ENCODE measurements at places on chromosomes 6 and 20.

GRCh38 chr6:111449129-111449528, 33.9 kb downstream of the REV3L start:
- DNase-seq: no peak

GRCh38 chr6:129786548-129786947, 74.6 kb downstream of the TMEM244 start:
- no peak for DNase-seq

DNA sequence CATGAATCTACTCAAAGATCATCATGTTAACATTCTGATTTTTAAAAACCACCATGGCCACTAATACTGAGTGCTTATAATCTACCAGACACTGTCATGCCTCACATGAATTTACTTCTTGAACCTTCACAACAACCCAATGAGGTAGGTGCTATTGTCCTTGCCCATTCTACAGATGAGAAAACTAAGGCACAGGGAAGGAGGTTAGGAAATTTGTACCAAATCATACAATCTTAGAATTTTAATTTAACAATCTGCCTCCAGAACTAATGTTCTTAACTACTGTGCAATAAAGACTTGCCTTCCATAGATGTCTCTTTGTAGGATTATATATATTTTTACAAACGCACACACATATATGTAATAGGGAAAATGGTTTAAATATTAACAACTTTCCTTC, 269.5 kb downstream of the ALDH8A1 start:
- no peak for DNase-seq

DNA sequence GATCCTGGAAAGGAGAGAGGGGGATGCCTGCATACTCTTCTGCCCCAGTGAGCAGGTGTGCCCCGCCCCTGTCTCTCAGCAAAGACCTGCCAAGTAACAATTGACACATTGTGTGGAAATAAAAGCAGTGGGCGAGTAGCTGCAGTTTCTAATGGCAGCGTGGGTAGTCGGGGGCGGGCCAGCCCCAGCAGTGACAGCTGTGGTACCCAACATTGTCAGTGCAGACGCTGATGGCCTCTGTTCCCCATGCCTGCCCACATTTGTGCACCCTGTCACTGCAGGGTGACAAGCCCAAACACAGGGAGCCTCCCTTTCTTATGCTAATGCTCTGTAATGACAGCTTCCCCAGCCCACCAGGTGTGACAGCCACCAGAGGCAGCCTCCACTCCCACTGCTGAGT, 491.7 kb downstream of the DHX35 start:
- no peak for DNase-seq

DNA sequence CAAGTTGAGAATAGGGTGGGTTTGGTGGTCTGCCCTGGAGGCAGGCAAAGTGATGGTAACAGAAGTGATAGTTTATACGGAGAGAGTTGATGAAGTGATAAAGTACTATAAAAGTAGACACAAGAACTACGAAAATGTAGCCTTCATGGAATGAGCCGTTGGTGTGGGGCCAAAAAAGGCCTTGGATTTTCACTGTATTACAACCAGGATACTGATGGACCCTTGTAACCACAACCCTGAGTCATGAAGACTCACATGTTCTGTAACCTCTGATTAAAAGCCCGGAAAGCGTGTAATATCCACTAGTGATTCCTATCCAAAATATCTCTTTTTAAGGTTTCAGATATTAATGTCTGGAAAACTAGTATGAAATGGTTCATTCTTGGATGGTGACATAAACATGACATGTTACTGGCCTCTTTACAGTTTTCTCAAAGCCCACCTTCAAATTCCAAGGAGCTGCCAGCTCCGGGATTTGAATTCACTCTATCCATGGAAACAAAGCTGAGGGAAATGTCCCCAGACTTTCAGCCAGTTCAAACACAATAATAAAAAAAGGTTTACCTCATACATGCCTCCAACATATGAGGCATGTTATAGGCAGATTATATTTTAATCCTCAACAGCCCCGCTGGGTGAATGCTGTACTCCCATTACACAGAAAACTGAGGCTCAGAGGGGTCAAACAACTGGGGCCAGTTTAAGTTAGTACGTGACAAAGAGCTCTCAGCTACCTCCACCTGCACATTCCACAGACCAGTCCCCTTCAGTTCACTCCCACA, 55.4 kb downstream of the MRPL14 start:
- peak; percentile 98 for DNase-seq

DNA sequence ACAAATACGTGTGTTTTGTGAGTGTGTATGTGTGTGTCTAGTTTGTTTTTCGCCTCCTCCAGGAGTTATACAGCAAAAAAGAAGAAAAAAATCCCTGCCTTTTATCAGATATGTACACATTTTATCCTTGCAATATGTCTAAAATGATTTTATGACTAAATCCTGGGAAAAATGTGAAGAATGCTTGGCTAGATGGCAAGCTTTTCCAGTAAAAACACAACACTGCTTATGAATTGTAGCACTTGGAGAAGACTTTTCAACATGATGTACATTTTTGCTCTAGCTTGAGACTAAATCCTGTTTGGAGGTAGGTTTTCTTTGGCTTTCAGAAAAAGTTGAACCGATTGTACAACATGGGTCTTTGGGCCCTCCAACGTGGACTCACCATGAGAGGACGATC, 160.2 kb downstream of the GMPR start:
- DNase-seq: peak; percentile 79

DNA sequence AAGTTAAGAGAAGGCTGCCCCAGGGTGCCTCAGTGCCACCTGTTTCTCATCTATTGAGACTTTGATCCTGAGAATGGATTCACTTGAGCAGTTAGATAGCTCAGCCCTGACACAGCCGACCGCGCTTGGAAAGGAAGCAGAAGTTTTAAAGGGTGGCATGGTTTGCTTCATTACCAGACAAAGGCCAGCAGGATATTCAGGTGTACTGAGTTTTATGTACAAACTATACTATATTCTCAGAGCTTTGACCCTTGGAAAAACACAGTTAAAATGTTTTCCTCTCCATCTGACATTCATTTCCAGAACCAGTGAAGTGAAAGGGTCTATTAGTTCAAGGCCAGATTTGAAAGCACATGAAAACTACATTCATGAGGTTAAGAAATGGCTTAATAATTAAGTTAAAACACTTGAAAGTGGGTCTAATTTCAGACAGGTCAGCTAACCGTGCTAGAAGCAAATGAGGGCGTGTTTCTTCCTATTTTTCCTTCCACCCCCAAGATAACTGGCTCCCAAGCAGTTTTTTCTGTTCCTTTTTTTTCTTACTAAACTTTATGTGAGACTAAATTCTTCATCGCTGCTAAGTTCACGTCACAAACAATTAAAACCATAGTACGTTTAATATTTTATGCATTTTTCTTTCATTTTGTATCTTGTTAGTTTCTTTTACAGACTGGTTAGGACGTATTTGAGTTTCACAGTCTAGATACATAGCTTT, 385.3 kb upstream of the SOX4 start:
- DNase-seq: no peak

GRCh38 chr6:69783108-69783507, 13.7 kb downstream of the LMBRD1 start:
- DNase-seq: no peak

DNA sequence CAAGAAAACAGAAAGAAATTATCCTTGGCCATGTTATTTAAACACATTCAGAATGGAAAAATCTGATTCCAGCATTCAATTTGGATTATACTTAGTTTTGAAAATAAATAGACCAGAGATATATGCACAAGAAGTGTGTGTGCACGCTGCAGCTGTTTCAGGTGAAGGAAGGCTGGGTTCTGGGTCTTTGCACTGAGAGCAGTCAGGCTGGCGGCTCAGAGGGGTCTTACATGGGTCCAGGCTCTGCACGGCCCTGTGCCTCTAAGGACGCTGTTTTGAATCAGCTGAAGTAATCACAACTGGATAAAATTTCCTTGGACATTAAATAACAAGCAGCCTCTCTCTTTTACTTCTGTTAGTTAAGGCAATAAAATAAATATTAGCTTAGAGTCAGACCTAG, 31.8 kb downstream of the GCLC start:
- DNase-seq: no peak

DNA sequence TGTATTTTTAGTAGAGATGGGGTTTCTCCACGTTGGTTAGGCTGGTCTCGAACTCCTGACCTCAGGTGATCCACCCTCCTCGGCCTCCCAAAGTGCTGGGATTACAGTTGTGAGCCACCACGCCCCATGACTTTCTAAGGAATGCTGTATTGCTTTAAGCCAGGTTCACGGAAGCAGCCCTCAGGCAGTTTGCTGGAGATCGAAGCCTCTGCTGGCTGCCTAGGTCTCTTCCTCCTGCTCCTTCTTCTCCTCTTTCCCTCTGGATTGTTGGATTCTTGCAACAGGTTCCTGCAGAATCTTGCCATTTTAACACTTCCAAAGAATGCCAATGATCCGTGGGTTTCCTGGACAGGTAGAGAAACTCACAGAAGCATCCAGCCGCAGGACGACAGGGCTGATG, 29.3 kb upstream of the B4GALT5 start:
- DNase-seq: no peak

DNA sequence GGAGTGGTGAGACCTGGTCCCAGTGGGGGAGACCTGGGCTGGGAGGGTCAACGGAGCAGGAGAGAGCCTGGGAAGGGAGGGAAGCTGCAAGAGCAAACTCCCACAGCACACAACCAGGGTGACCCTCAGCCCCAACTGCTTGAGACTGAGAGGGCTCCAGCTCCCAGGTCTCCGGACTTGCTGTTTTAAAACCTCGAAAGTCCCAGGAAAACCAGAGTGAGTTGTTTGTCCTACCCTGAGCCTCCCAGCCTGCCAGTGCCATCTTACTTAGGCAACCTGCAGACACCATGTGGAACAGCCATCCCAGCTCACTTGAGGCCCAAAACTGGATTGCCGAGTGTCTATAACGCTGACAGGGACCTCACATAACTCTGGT, 4.8 kb upstream of the NTSR1 start:
- DNase-seq: no peak

GRCh38 chr6:155273431-155273830, 9.6 kb downstream of the CLDN20 start:
- DNase-seq: peak; percentile 98

DNA sequence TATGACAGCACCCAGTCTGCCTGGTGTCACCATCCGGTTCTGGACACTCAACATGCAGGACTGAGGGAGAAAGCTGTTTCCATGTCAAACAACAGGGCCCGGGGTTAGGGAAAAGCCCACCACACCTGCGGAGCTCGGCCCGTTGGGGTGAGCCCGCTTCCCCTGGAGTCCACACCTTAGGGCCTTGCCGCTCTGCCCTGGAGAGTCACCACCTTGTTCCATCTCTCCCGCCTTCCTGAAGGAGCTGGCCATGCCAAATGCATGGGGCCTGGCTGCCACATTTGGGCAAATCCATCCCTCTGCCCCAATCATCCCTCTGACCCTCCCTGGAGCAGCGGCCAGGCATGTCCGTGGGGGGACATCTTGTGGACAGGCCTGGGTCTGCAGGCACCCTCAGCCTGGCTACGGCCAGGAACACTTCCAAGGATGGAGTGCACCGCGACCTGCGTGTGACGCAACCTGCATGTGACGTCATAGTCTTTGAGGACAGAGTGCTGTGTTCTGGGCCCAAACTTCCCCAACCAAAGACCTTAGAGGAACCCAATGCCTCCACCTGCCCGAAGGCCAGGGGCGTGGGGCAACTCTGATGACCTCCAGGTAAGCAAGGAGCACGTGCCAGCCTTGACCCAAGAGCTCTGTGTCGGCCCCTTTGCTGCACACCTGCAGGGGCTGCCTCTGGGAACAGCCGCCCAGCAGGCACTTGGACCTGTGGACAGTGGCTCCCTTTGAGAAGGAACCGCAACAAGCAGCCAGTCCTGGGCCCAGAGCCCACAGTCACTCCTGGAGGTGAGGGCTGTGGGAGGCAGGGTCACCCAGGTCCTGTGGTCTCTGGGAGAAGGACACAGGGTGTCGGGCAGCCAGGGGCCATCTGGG, 1.7 kb downstream of the CABLES2 start:
- DNase-seq: peak; percentile 23

DNA sequence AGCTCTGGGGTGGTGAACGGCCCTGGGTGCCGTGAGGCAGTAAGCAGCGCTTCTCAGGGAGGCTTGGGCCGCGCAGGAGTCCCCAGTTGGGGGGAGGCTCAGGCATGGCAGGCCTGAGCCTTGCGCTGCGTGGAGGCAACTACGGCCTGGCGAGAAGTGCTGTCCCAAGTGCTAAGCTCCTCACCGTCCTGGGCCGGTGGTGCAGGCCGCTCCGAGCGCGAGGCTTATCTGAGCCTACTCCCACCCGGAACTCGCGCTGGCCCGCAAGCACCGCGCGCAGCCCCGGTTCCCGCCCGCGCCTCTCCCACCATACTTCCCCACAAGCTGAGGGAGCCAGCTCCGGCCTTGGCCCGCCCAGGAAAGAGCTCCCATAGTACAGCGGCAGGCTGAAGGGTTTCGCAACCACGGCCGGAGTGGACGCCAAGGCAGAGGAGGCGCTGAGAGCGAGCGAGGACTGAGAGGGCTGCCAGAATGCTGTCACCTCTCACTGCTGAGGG, 1.8 kb upstream of the WRNIP1 start:
- DNase-seq: no peak

GRCh38 chr6:25239059-25239458, 40.1 kb upstream of the CARMIL1 start:
- no peak for DNase-seq

GRCh38 chr6:128463942-128464341, 56.5 kb downstream of the PTPRK start:
- DNase-seq: peak; percentile 43

GRCh38 chr6:152503546-152503945, 133.6 kb downstream of the SYNE1 start:
- peak; percentile 5 for DNase-seq

DNA sequence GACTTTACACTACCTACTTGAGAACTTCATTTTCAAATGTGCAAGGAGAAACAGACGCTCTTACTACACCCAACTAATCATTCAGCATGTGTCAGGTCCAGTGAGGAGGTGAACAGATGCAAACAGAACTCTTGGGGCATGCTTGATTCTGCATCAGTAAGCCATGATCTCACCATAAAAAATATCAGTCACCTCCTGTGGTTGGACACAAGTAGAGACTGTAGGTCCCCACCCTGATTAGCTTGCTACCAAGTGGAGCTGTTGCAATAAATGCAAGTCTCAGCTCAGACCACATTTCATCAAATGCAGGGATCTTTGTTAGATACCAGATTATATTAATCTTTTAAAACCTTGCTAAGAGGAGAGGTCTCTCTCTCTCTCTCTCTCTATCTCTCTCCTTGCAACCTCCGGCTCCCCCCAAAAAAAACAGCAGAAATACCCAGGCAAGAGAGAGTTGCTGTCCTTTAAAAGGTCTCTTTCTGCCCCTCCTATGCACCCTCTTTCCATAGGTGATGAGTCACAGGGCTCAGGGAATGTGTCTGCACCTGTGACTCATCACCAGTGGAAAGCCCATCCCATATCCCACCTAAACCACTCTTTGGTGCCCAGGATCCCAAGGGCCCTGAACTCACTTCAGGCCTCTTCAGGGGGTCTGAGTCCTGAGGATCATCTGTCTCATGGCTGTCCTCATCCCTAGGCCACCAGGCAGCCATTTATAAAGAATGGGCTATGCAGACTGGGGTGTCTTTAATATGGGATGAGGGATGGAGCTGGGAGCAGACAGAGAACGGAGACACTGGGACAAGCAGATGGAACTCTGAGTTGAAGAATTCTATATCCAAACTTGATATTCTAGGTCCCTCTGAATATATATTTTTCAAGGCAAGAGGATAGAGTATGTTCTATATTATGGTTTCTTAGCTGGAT, 154.5 kb downstream of the QRSL1 start:
- DNase-seq: peak; percentile 11

GRCh38 chr6:135624402-135625295, 127.1 kb upstream of the AHI1 start:
- DNase-seq: peak; percentile 61

GRCh38 chr6:4420160-4420865, 284.9 kb upstream of the ECI2 start:
- DNase-seq: no peak

- DNase-seq: no peak
Measured at GRCh38 chr20:16364320-16364687, 208.9 kb downstream of the KIF16B start.

GRCh38 chr6:90026216-90026615, 131.9 kb downstream of the GJA10 start:
- DNase-seq: no peak
